ENCODE measurements at places on chromosomes 7 and 10. TPM values are rescaled to one million over a fixed set of nuclear protein-coding genes. Genes with fewer than 3 reads are reported as not detected.

GARIN1A gene
- not detected for total RNA-seq

- DNase-seq: no peak
These were observed 49.7 kb upstream of the JAZF1 start for GRCh38 chr7:28230261-28230660.

GRCh38 chr10:12819071-12819470 is 182.4 kb downstream of the CCDC3 start:
- DNase-seq: no peak

DNA sequence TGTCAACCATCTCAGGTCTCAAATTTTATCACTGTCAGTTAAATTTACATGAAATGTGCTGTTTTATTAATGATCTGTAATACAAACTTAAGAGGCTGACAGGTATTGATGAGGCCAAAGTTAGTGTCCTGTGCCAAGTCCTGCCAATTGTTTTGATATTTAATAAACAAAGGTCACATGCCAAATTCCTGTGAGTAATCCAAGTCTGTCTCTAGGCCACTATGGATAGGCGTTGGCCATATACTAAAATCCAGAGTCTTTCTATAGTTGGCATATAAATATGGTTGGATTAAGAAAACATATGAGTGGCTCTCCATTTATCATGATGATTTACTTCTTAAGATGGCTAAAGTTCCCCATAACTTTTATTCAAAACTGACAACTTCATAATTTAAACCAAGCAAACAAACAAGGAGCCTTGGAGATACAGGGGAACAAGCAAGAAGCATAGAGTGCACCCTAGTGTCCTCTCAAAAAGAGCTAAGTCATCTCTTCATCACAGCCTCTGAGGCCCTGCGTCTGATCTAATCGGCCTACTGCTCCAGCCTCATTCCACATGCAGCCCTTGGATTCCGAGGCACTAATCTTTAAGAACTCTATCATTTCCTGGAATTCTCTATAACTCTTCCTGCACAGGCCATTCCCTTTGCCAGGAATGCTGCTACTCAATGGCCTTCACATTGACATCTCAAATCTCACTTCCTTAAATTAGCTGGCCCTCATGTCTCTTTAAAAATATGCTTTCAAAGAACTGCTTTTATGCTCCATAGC is 32.7 kb upstream of the NRCAM start:
- DNase-seq: no peak

DNA sequence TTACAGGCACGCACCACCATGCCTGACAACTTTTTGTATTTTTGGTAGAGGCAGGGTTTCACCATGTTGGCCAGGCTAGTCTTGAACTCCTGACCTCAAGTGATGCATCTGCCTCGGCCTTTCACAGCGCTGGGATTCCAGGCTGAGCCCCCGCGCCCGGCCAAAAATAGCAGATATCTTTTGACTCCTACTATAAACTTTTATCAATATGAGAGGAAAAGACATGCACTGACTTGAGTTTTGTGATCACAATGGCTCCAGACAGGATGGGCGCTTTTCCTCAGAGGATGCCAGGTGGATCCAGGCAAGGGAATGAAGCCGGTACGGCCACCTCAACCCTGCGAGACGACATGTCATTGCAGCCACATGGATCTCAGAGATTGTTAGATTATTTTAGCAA is 123.9 kb downstream of the DNAJB6 start:
- DNase-seq: no peak

All from H4 (cell line).